ENCODE measurements at places on chromosomes 1 and 21. TPM values are rescaled to one million over a fixed set of nuclear protein-coding genes. Genes with fewer than 3 reads are reported as not detected.
A peak's percentile ranks its signal among the peaks of the same experiment; 100 is the strongest.

The TEDDM1 gene
- not detected for total RNA-seq

The ALPL gene
- total RNA-seq, result 1.1 TPM

The TMEM54 gene
- 33.1 TPM for total RNA-seq

The DTL gene
- total RNA-seq, result 47.7 TPM

The NUDT4B gene
- total RNA-seq, result 72.0 TPM

The CHIA gene
- not detected for total RNA-seq

The CHI3L1 gene
- total RNA-seq, result 3.0 TPM

The SH2D1B gene
- total RNA-seq, result under 0.01 TPM

The RAB7B gene
- 7.4 TPM for total RNA-seq

The SPATA45 gene
- not detected for total RNA-seq

The MTARC2 gene
- 2.0 TPM for total RNA-seq

The MT1HL1 gene
- not detected for total RNA-seq

The FAM167B gene
- 2.1 TPM for total RNA-seq

The SEMA4A gene
- 1.4 TPM for total RNA-seq

- peak; percentile 15 for DNase-seq
These were observed 13.4 kb upstream of the SLC6A17 start for GRCh38 chr1:110136911-110137310.

DNA sequence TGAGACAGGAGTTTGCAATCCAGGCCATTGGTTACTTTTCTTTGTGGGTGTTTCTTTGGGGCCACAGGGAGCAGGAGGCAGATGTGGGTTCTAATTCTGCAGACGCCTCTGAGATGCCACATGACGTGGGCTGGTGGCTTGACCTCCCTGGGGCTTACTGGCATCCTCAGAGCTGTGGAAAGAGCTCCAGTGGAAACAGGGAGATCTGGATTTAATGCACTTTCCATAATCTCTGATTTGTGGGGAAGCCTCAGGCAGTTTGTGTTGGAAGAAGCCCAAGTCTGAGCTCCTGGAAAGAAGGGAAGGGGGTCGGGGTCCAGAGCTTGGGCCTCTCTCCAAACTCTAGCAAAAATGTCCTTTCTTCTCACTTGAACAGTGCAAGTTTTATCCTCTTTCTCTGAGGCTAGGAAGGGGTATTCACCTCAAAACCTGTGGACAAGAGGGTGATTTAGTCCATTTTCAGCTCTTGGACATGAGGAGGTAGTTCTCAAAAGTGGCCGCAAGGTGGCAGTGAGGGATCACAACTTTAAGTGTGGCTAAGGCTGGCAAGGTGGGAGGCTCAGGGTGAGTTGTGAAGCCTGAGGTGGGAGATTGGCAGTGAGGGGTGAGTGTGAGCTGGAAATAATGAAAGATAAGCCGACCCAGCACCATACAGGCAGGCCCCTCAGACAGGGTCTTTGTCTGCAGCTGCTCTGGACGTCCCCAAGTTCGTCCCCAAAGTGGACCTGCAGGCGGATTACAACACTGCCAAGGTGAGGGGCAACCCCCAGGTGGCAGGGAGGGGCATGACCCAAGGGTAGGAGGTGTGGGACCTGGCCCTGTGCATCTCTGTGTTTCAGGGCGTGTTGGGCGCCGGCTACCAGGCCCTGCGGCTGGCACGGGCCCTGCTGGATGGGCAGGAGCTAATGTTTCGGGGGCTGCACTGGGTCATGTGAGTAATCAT lies 9.2 kb downstream of the IKBKE start:
- DNase-seq, result peak; percentile 87

DNA sequence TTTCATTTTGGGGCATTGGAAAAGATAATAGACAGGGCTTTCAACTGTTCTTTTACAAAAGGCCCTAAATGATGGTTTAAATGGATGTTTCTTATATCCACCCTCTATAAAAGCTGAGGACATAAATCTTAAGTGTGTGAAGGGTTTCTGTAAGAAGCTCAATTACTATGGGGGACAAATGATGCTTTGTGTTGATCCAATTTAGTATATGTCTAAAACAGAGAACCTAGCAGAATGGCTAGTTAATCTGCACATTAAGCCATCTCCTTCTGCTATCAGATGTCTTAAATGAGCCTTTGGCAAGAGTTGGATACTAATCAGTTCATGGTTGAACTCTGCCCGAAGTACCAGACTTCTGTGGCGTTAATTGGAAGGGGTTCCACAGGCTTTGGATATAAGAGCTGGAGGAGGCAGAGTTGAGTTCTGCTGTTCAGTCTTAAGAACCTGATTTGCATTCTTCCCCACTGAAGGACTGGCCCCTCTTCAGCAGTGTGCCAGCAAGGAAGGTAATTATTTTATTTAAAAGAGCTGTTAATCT lies 43.1 kb downstream of the PTGFRN start:
- DNase-seq, result no peak

GRCh38 chr1:115670476-115671175 lies 28.9 kb downstream of the VANGL1 start:
- no peak for DNase-seq

DNA sequence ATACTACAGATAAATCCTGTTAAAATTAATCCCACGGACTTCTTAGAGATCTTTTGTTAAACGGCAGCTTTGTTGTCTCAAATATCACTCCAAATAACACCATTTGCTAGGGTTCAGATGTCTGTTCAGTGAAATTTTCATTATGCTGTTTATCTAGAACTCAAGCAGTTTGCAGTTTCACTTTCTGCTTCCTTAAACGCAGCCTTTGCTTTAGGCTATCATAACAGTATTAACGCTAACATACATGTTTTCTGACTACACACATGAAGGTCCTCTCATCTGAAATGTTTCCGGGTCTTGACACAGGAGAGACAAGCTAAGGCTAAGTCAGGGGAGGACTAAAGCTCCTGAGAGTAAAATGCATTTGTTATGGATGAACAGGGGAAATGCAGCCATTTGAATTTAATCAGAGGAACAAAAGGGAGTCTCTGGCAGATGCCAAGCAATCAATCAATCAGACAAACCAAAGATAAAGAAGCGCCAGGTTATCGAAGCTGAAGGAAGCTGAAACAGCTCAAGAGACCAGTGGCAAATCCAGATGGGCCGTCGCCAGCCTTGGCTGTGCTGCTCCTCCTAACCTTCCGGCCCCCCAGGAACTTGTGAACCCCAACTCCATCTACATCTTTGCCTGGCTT lies 16.9 kb downstream of the CCSAP start:
- no peak for DNase-seq

DNA sequence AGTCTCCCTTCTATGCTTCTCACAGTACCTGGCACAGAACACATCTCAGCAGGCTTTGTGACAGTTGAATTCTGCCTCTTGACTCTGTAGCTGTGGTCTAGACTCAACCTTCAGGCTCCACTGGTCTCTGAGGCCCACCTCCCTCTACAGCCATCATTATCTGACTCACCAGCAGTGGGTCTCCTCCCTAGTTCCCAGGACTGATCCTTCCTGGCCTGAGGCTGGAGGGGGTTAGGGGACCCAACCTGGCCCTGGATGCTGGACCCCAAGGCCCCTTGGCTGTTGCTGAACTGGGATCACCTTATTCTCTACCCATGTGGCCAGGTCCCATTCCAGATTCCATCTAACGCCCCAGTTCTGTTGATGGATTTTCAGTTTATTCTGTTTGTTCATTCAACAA lies 43.1 kb upstream of the FOXO6 start:
- DNase-seq, result no peak

DNA sequence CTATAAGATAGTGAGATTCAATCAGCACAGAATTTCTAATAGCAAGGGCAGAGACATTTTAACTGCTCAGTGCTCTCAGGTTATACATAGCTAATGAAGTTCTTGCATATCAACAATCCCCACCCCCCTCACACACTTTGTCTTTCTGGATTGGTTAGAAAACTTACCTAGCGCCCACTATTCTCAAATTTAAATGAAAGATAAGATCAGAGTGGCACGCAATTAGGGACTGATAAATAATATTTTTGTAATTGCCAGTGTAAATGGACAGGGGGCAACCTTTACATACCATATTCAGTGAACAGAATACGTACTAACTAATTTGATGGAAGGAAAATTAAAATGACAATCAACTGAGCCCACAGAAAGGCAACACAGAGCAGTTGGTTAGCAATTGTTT lies 11.7 kb downstream of the SELL start:
- no peak for DNase-seq

Measured in fibroblast of the aortic adventitia (primary cell).